ENCODE measurements at places on chromosomes 4 and X. TPM values are rescaled to one million over a fixed set of nuclear protein-coding genes. Genes with fewer than 3 reads are reported as not detected.

FATE1 gene
- total RNA-seq = not detected

FAM9C gene
- total RNA-seq = not detected

FAM47E gene
- 0.33 TPM for total RNA-seq

GRCh38 chrX:40734971-40735324 is 394 bp downstream of the MED14 start:
- H3K4me3 ChIP-seq = peak overlapping the region; percentile 72
- no peak for DNase-seq
- H3K27me3 ChIP-seq = no peaks in the 10 kb centered on the region
- no peaks in the 10 kb centered on the region for H3K36me3 ChIP-seq
